Calu3 (cell line): ENCODE measurements at places on chromosomes 7 and 10. TPM values are rescaled to one million over a fixed set of nuclear protein-coding genes. Genes with fewer than 3 reads are reported as not detected.

DNA sequence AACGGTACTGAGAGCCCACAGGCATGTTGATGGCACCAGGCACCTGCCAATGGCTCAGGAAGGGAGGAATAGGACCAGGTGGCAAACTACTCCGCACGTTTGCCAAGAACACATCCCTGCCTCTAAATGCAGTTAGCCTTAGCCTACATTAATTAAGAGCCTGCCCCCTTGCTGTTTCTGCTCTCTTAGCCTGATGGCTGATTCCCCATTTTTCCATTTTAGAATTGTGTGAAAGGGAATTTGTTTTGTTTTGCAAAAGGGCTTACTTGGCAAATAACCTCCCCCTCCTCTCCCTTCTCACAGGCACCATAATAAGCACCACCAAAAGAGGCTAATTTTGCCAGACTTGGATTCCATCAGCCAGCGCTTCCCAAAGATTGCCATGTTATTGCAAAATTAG, 1203.2 kb downstream of the SORCS3 start:
- DNase-seq = no peak

DNA sequence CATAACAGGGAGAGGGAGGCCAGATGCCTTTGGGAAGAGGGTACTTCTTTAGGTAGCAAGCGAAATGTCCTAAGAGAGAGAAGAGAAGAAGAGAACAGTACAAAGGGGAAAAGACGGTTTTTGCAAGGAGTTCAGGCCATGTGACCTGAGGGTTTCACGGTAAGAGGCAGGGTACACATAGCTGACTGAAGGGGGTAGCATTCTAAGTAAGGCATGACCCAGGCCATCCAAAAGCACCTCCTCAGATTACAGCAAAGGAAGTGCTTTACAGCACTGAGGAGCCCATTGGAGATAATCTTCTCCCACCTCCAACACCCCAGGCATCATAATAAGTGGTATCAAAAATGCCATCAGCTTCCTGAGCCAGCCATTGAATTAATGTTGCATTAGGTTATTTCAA, 258.2 kb upstream of the NPY start:
- DNase-seq = no peak

GRCh38 chr10:132001238-132001972, 19.7 kb upstream of the BNIP3 start:
- DNase-seq = peak; percentile 6

- no peak for DNase-seq
These were observed 1.6 kb upstream of the ARHGAP12 start for GRCh38 chr10:31930023-31930751.

- DNase-seq = peak; percentile 30
These were observed 25.7 kb downstream of the SUV39H2 start for GRCh38 chr10:14904316-14904732.

GRCh38 chr10:69087590-69088470, at the start of gene SRGN:
Gene SRGN, plus strand, starts transcription at chr10:69088103. Its CDS starts 55 bp downstream, at chr10:69088158.
- no peak for DNase-seq

- DNase-seq = no peak
These were observed 8.3 kb upstream of the RBM17 start for GRCh38 chr10:6080417-6080973.

Gene TMEM225B
- total RNA-seq = not detected in 2 replicates

DNA sequence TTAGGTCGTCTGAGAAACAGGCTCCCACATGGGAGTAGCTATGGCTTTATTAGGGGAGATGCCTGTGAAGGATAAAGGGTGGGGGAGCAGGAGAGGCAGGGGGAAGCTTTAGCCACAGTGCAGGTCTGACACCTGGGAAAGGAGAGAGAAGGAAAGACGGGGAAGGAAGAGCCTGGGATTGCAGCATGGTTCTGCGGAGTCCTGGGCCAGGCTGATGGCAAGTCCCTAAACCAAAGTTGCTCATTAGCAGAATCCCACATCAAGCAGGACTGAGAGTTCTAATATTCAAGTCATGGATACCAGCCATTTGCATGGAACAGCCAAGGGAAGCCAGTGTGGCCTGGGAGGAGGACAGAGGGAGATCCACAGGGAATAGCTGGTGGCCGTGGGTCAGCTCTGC, 414.8 kb downstream of the RPS24 start:
- DNase-seq = no peak

DNA sequence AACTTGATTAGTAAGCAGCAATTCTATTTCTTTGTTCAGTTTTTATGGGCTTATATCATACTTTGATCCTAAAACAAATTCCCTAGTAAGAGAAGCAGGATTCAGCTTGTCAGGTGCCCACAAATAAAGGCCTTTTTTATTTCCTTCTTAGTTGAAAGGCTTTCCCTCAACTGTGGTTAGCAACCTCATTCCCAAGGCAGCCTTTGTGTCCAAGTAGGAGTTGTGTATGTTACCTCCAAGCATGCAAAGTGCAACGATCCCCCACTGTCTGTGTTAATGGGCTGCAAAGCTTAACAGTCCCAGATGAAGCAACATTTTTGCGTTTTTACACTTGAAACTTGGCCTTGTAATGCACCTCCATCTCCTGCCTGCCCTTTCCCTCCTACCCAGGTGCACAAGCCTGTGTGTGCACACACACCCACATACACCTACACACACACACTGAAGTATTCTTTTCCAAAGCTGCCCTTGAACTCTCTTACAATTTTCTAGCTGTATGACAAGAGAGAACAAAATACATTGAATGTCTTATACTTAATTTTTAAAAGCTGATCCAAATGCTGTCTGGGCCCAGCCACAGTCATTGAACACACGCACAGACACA, 278.2 kb downstream of the SNX13 start:
- DNase-seq = no peak

Gene CTTNBP2
- 2.3 and 2.4 TPM in 2 replicates for total RNA-seq

Gene AKR1D1
- total RNA-seq = not detected in 2 replicates

Gene NAT16
- not detected in 2 replicates for total RNA-seq

GRCh38 chr7:111329367-111330234, 232.7 kb downstream of the IMMP2L start:
- no peak for DNase-seq

DNA sequence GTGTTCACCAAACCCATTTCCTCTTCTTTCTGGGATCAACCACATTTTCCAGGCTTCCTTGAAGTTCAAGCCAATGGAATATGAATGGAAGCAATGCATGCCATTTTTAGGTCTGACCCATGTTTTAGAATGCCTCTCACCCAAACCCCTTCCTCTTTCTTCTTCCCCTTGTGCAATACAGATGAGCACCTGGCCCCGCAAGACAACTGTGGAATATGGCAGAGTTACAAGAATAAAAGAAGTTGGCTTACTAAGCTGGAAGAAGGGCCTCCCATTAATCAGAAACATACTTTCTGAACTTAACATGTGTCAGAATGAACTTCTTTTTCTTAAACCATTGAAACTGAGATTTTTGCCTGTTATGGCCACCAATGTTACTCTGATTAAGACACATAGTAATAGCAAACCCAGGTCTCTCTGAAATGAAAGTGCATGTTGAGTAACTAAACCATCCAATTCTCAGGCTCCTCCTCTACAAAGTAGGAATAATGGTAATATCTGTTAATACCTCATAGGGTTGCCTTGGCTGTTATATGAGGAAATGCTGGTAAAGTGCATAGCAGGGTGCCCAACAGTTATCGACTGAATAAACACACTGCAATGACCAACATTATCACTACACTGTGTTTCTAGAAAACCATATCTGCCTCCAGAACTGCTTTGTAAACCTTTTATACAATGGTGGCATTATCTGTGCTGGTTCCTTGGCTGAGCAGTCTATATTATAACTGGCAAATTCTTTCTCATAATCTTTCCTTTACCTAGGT, 382.2 kb upstream of the NRP1 start:
- DNase-seq = peak; percentile 15

- DNase-seq = no peak
These were observed 12.4 kb upstream of the TNKS2 start for GRCh38 chr10:91785830-91786229.

Gene HMX2
- not detected in 2 replicates for total RNA-seq

Gene OR6V1
- not detected in 2 replicates for total RNA-seq

GRCh38 chr10:78366663-78367411, 333.2 kb downstream of the RPS24 start:
- no peak for DNase-seq

Gene NEBL
- total RNA-seq = 11.2 and 12.7 TPM in 2 replicates

- no peak for DNase-seq
These were observed 3.6 kb upstream of the GPNMB start for GRCh38 chr7:23242935-23243334.

DNA sequence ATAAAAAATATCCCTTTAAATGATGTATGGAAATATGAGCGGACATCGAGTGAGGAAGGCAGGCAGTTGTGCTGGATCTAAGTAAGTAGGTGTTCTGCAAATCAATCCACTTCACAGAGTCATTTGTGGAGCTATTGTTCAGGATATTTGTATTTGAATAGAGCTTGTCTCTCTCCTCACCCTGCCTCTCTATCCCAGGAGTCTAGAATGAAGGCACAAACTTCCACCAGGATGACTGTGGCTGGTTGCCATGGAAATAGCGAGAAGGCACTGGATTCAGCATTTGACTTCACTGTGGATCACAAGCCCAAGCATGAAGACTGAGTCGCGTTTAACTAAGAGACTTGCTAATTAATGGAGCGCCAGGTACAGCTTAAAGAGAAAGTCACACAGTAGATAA, 53.2 kb downstream of the NPY start:
- no peak for DNase-seq

- peak; percentile 87 for DNase-seq
These were observed 5.6 kb upstream of the MEST start for GRCh38 chr7:130486114-130486953.

- DNase-seq = no peak
These were observed 513.8 kb downstream of the MAGI2 start for GRCh38 chr7:78939669-78940068.

- no peak for DNase-seq
These were observed 129.9 kb upstream of the AGK start for GRCh38 chr7:141421306-141421705.

Gene ABCC2
- 1.2 and 1.8 TPM in 2 replicates for total RNA-seq

GRCh38 chr10:94235461-94235860, 127.3 kb downstream of the NOC3L start:
- no peak for DNase-seq
